Umbilical cord (tissue), 2 donors: ENCODE measurements at places on chromosomes 2 and 18. TPM values are rescaled to one million over a fixed set of nuclear protein-coding genes. Genes with fewer than 3 reads are reported as not detected.

DNA sequence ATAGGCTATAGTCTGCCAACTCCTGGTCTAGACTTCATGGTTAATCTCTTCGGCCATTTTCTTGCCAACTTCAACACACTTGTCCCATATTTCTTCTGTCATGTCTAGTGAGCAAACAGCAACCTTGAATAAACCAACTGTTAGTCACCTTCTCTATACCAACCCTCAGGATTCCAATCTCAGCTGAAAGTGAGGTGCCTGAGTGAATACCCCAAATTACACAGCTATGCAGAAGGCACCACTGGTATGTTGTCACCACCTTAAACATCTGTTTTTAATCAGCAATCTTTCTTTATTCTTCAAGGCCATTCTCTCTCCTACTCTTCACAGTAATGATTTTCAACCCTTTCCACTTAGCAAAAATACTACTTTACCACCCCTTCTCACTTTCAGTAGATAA, 39.3 kb downstream of the THOC1 start:
- DNase-seq, result no peak

- peak; percentile 16 for DNase-seq
Observed at GRCh38 chr2:216596236-216596979, 36.8 kb upstream of the IGFBP2 start.

DNA sequence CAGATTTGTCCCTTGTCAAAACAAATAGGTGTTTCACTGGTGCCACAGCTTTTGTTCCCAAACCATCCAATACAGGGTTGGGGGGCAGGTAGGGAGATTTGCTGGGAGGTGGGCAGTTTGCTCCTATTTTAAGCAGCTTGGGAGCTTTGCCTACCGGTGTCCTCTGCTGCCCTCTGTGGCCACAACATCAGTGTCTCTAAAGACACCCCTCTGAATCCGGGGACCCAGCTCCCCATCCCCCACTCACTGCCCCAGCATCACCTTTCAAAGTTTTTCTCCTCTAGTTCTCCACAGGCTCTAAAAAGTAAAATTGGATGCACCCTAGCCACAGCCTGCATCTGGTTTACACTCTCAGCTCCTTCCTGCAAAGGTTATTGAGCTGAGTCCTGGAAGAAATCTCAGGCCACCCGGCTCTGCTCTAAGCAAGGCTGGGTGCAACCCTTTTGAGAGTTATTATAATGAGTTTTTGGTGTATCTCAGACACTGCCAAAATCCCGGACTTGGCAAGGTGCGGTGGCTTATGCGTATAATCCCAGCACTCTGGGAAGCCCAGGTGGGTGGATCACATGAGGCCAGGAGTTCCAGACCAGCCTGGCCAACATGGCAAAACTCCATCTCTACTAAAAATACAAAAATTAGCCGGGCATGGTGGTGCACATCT, 2.9 kb upstream of the EPAS1 start:
- DNase-seq, result no peak

DNA sequence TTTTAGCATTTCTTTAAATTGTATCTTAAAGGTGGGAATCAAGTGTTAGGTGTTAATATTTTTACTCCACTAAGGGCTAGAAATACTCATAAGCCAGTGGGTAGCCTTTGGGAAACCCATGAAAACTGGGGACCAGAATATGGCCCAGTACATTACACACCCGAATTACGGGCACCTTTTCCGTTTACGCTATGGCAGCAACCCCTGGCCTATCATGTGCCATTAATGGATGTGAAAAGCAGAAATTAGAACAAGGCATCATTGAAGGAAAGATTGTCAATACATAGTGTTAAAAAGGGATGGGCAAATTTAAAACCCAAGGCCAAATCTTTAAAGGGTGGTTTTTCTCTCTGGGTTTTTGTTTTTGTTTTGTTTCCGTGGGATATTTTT, 781 bp downstream of the FARP2 start:
- no peak for DNase-seq

DNA sequence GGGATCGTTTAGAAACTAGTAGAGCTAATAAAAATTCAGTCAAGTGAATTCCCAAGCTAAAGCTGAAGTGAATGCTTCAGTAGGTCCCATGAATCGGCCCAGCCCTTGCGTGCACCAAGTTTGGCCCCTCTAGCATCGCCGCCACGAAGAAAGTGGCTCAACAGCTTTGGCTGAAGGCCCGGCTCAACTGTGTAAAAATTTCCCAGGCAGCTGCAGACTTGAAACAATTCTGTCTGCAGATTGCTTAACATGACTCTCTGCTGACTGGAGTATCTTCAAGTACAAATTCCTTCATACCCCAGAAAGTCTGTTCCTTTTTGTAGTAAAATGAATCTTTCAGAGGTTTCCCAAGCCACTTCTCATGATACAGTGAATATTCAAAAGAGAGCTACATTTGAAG, 32.7 kb downstream of the ALMS1 start:
- peak; percentile 95 for DNase-seq

DNA sequence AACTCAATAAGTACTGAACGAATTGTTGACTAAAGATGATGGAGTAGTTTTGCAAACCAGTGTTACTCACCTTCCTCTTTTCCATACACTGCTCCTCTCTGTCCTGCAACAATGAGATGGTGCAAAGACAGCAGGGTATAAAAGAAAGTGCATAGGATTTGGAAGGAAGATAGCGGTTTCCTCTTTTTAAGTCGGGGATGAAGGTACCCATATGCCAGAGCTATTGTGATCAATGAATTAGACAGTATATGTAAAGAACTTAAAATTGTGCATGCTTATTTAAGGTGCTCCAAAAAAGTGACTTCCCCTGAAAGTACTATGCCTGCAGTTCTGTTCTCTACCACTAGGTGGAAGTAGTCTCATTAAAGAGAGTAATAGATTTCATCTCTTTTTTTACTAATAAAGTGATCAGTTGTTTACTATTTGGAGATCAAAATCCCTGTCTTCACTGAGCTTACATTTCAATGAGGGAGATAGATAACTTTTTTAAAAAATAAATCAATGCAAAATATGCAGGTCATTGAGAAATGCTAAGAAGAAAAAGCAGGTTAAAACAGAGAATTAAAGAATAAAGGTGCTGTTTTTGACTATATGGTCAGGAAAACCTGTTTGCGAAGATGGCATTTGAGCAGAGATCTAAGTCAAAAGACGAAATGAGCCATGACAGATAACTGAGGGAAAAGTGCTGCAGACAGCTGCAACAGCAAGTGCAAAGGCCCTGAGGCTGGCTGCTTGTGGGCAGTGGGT, 339.7 kb upstream of the SLC14A2 start:
- DNase-seq, result no peak

GRCh38 chr2:120715941-120716340, 19.7 kb upstream of the GLI2 start:
- DNase-seq, result peak; percentile 85

DNA sequence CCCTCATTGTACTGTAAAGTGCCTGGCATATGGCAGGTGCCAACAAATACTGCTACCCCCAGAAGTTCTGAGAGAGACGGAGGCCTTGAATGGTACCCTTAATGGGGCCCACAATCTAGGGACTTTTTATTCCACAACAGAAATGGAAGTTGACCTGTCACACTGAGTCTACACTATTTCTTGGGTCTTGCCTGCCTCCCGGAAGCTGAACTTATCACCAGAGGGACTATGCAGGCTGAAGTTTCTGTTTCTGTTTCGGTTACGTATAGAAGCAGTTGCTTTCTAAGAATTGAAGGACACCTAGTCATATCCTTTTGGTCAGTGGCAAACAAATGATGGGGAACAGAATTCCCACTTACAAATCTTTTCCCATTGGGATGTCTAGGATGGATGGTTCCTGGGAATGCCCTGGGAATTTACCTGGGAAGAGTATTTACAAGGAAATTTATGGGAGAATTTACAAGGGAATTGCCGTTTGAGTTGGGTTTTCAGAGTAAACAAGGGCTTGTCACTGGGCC, 74.2 kb downstream of the HS1BP3 start:
- no peak for DNase-seq

DNA sequence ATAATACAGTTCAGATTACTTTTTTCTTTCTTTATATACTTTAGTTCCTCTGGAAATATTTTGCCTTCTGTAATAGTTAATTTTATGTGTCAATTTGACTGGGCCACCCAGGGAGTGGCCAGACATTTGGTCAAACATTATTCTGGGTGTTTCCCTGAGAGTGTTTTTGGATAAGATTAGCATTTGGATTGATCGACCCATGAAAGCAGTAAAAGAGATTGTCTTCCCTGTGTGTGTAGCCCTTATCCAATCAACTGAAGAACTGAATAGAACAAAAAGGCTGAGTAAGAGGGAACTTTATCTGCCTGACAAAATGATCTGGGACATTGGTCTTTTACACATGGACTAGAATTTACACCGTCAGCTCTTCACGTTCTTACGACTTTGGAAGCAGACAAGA, 1190.1 kb upstream of the FAM98A start:
- no peak for DNase-seq

DNAH7 gene
- total RNA-seq, result 4.8 TPM

PPP1R7 gene
- total RNA-seq, result 33.5 TPM

GRCh38 chr18:75208155-75208835, 644 bp downstream of the PTGR3 start:
- DNase-seq, result peak; percentile 60

GRCh38 chr18:27520401-27520800, 335.3 kb upstream of the CHST9 start:
- DNase-seq, result peak; percentile 82

OSR1 gene
- total RNA-seq, result 8.9 TPM
